HCT116 (cell line): ENCODE measurements at places on chromosomes 12 and 14. TPM values are rescaled to one million over a fixed set of nuclear protein-coding genes. Genes with fewer than 3 reads are reported as not detected.

Gene CCDC175
- not detected for total RNA-seq

DNA sequence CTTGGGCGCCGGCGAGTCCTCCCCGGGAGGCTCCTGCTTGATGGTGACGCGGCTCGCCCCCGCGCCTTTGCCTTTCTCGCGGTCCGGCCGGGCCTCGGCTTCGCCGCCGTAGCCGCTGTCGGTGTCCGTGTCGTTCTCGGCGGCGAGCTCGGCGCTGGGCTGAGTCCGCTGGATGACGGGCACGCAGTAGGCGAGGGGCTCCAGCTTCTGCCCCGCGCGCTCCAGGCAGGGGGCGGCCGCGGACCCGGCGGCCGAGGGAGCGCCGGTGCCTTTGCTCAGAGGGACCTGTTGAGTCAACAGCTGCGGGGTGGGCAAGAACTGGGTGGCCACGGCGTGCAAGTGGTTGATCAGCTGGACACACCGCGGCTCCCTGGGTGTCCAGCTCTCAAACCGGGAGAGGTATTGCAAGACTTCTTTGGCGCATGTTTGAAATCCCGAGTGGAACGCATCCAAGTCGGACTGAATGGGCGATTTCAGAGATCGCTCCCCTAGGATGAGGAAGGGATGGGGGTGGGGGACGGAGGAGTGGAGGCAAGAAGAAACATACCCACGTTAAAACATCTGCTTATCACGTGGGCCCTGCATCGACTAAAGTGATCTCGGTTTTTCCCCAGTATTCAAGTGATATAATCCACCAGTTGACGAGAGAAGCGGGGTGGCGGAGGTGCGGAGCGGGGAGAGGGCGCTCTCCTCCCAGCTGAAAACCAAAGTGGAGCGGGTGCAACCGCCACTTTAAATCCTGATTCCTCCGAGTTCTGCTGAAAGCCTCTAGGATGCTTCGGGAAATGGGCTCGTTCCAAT, 2.0 kb downstream of the BHLHE41 start:
- no peak for DNase-seq

Gene MAP1LC3B2
- total RNA-seq, result 4.7 TPM

Gene NELL2
- 1.1 TPM for total RNA-seq

DNA sequence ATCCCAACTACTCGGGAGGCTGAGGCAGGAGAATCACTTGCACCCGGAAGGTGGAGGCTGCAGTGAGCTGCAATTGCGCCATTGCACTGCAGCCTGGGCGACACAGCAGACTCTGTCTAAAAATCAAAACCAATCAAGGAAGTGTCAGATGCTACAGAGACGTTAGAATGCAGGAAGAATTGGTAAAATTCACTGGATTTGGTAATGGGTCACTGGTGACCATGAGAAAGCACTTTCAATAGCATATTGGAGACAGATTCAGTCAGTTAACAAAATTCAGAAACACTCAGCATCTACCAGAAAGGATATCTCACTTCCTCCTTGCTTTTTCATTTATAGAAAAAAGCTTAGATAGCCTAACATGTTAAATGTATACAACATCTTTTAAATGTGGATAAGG, 17.5 kb downstream of the BIN2 start:
- DNase-seq, result no peak

Gene KCNC2
- total RNA-seq, result not detected

DNA sequence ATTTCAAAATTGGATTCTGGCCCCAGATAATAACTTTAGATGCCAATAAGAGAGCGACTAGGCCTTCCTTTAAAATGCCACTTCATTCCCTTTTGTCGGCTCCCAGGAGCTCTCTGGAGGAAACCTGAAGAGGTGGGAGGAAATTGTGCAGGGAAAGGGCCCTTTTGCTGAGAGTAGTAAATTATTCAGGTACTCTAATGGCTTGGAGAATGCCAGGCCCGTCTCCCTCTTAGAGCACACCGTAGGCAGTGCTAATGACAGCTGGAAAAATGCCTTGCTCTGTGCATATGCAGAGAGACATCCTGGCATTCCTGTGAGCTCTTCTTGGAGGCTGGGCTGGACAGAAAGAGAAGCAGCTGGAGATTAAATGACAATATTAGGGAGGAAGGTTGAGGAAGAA, 115.0 kb upstream of the RPH3A start:
- no peak for DNase-seq

DNA sequence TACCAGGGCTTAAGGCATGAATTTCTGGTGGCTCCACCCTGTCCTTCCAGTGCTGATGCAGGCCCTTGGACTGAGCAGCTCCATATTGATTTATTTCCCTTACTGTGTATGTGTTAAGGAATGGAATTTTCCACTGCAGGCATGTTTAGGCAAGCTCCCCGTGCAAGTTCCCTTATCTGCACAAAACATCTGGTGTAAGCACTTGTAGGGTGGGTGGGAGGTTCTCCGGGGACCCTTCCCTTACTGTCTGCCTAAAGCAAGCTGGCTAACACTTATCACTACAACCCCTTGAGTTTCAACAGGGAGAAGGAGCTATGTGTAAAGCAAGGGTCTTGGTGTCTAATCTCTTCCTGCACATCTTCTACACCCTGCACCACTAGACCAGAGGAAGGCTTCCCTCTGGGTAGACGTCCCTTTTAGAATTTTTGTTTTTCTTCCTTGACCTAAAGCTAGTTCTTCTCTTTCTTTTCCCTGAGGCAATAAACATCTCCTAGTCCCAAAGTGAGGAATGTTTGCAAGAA, 22.0 kb upstream of the DRAM1 start:
- no peak for DNase-seq

Gene LIN7A
- 1.5 TPM for total RNA-seq

DNA sequence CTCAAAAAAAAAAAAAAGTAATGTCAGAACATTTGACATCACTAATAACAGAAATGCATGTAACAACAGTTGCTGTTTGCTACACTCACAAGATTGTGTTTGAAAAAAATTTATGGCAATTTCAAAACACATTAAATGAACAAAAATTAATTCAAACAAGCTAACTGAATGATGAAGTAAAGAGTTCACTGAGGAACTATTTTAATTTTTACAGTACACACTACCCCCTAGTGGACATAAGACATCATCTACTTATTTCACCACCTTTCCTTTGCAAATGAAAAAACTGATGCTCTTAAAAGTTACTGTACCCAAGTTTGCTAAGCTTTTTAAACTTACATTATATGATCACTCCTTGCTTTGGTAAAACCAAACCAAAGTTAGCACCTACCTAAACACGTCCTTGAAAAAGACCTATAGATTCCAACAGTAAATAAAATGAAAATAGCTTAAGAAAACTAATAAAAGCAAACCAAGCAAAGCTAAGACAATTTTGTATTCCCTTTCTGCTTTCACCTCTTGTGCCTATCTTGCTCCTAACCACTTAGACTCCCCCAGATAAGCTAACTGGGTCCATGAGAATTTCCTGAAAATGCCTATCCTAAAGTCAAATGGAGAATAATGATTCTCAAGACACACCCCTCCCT, 22.2 kb downstream of the UBE2N start:
- DNase-seq, result no peak

- DNase-seq, result no peak
Observed at GRCh38 chr12:50166799-50167048, 445 bp downstream of the CERS5 start.

DNA sequence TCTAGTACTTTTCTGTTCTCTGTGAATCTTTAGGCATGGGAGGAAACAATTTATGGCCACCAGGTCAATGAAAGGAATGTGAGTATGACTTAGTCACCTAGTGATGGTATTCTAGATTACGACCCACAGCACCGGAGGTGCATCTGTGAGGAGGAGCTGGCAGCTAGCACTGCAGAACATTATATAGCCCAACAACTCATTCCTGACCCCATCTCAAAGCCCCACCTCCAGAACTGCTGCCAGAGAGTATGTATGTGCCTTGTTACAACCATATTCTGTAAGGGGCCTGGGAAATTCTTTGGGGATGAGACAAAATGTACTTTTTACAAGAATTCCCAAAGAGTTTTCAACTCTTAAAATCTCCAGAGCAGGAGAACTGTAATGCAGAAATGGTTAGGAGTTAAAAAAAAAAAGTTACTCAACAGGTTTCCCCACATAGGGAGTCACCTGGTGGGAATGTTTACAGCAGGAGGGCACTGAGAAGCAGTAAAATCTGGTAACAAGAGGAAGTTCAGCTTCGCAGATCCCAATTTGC, 34.9 kb upstream of the CERS5 start:
- DNase-seq, result peak; percentile 81

GRCh38 chr14:34078117-34078743, 127.4 kb upstream of the EGLN3 start:
- no peak for DNase-seq
